Heart left ventricle (tissue), 16 donors: ENCODE measurements at places on chromosomes 3 and 15. TPM values are rescaled to one million over a fixed set of nuclear protein-coding genes. Genes with fewer than 3 reads are reported as not detected.

C3orf20 gene
- not detected for total RNA-seq

TGM5 gene
- total RNA-seq = not detected

NRG4 gene
- not detected for total RNA-seq

CASR gene
- total RNA-seq = not detected

ITIH1 gene
- 0.23 TPM for total RNA-seq

GRCh38 chr3:36827133-36827532, 62.8 kb upstream of the DCLK3 start:
- no peaks in the 10 kb centered on the region for H3K4me1 ChIP-seq
- no peak for DNase-seq
- no peak overlapping the region for H3K4me3 ChIP-seq
- H3K27me3 ChIP-seq = no peaks in the 10 kb centered on the region
- H3K27ac ChIP-seq = no peak overlapping the region
- H3K36me3 ChIP-seq = peaks cover 41% of the 10 kb centered on the region

DNA sequence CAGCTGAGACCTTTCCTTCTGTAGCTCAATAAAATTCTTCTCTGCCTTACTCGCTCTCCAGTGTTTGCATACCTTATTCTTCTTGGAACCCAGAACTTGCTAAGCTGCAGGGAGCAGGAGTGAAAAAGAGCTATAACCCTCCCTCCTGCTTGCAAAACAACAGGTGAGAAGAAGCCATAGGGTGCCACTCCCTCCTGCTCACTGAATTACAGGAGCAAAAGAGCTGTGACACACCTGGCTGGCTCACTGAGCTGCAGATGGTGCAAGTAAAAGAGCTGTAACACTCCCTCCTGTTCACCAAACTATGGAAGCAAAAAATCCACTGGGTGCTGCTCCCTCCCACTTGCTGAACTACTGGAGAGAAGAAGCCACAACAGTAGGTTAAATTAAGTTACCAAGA, 44.2 kb upstream of the C2CD4B start:
- H3K4me1 ChIP-seq = no peaks in the 10 kb centered on the region
- H3K4me3 ChIP-seq = no peak overlapping the region
- H3K27me3 ChIP-seq = no peaks in the 10 kb centered on the region
- no peaks in the 10 kb centered on the region for H3K36me3 ChIP-seq
- DNase-seq = no peak

GRCh38 chr15:81865850-81866537, 179.8 kb downstream of the MEX3B start:
- no peak overlapping the region for H3K4me3 ChIP-seq
- H3K27ac ChIP-seq = no peak overlapping the region
- H3K27me3 ChIP-seq = no peaks in the 10 kb centered on the region
- H3K36me3 ChIP-seq = no peaks in the 10 kb centered on the region
- H3K4me1 ChIP-seq = no peaks in the 10 kb centered on the region

DNA sequence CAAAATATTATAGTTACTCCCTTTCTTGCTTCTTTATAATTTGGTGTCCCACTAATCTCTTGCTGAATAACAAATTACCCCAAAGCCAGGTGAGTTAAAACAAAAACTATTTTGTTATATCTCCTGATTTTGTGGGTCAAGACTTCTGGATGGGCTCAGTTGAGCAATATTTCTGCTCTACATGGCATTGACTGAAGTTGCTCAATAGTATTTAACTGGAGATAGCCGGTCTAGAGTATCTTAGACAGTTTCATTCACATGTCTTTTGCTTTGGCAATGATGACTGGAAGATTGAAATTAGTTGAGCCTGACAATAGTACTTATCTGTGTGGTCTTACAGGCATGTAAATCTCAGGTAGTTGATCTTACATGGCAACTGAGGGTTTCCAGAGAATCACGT, 51.0 kb upstream of the TP63 start:
- no peaks in the 10 kb centered on the region for H3K4me1 ChIP-seq
- no peaks in the 10 kb centered on the region for H3K36me3 ChIP-seq
- no peak overlapping the region for H3K4me3 ChIP-seq
- H3K27me3 ChIP-seq = no peaks in the 10 kb centered on the region
- no peak for DNase-seq

DNA sequence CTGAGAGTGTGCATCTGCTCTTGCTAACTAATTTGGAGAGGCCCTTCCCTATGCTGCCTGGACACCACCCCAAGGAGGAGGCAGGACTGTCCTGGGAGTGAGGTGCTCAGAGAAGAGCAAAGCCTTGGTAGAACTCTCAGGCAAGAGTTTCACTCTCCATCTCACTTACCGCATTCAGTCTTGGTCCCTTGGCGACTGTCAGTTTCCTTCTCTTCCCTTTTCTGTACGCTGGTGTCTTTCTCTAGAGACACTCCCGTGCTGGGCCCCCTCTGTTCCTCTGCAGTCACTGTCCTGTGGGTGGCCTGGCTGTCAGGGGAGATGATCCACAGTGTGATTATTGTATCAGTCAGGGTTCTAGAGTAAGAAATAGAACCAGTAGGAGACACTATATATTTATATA, 44.0 kb downstream of the IDH2 start:
- no peak overlapping the region for H3K4me3 ChIP-seq
- peaks cover 11% of the 10 kb centered on the region for H3K4me1 ChIP-seq
- no peak for DNase-seq
- H3K27ac ChIP-seq = peak overlapping the region; percentile 5
- no peaks in the 10 kb centered on the region for H3K36me3 ChIP-seq

GRCh38 chr3:90032980-90033641, 925.7 kb downstream of the EPHA3 start:
- H3K27me3 ChIP-seq = no peaks in the 10 kb centered on the region
- no peak overlapping the region for H3K4me3 ChIP-seq
- H3K36me3 ChIP-seq = no peaks in the 10 kb centered on the region
- no peaks in the 10 kb centered on the region for H3K4me1 ChIP-seq
- DNase-seq = no peak

DNA sequence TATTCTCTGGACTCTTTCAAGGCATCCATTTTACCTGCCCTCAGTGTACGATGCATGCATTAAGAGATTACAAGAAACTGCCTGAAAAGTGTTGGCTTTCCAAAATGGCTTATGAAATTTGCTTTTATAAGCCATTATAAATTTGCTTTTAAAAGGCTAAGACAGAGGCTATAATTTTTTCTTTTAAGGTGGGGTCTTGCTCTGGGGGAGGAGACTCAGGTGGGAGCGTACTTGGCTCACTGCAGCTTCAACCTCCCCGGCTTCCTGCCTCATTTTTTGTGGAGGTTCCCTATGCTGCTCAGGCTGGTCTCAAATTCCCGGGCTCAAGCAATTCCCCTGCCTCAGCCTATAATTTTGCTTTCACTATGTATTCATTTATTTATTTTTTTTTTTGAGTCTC, 17.6 kb downstream of the TRA2B start:
- no peak overlapping the region for H3K4me3 ChIP-seq
- H3K27me3 ChIP-seq = no peaks in the 10 kb centered on the region
- H3K4me1 ChIP-seq = peaks cover 11% of the 10 kb centered on the region
- peaks cover 100% of the 10 kb centered on the region for H3K36me3 ChIP-seq
- no peak overlapping the region for H3K27ac ChIP-seq
- no peak for DNase-seq

DNA sequence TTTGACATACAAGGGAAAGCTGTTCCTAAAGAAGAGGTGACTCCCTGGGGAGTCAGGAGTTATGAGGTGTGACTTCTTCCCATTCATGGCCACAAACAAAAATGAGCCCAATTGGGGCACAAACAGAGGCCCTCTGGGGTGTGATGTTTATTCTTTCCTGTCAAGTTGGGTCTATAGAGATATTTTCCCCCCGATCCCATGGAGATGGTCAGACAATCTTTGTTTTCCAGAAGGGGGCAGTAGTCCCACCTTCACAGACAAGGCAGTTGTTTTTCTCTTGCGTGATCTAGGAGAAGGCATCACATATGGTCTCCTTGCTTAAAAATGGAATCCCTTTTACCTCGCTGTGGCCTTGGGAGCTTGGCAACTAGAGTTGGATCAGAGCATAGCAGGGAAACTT, 110.3 kb downstream of the MFSD1 start:
- H3K4me1 ChIP-seq = no peaks in the 10 kb centered on the region
- no peaks in the 10 kb centered on the region for H3K27me3 ChIP-seq
- H3K36me3 ChIP-seq = no peaks in the 10 kb centered on the region

- no peaks in the 10 kb centered on the region for H3K36me3 ChIP-seq
- DNase-seq = no peak
- peaks cover 7% of the 10 kb centered on the region for H3K4me1 ChIP-seq
- no peaks in the 10 kb centered on the region for H3K27me3 ChIP-seq
- H3K4me3 ChIP-seq = no peak overlapping the region
These were observed 3.2 kb downstream of the TRANK1 start for GRCh38 chr3:36941658-36942057.

- no peak overlapping the region for H3K27ac ChIP-seq
- no peaks in the 10 kb centered on the region for H3K27me3 ChIP-seq
- no peaks in the 10 kb centered on the region for H3K36me3 ChIP-seq
- H3K4me3 ChIP-seq = no peak overlapping the region
These were observed 85.3 kb upstream of the TNFSF10 start for GRCh38 chr3:172608575-172608974.

- no peaks in the 10 kb centered on the region for H3K4me1 ChIP-seq
- no peak for DNase-seq
- no peak overlapping the region for H3K27ac ChIP-seq
- H3K27me3 ChIP-seq = no peaks in the 10 kb centered on the region
These were observed 122.5 kb downstream of the DNAJB8 start for GRCh38 chr3:128344052-128344735.

DNA sequence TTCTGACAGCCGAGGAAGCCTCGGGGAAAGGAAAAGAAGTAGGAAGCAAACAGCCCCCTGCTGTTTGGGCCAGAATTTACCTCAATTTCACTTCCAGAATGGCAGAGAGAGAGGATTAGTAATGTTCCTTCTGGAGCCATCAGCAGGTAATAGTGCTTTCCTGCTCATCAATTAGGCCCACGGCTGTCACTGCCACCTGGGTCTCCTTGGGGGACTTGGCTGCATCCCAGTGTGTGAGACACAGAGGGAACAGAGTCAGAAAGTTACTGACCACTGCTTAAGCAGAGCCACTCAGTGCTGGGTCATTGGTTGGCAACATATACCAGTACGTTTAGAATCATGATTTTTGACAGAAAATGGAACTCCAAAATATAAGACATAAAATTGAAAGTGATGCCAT, 397.0 kb downstream of the EPHA3 start:
- no peak overlapping the region for H3K4me3 ChIP-seq
- DNase-seq = no peak
- H3K36me3 ChIP-seq = no peaks in the 10 kb centered on the region
- H3K4me1 ChIP-seq = no peaks in the 10 kb centered on the region
- H3K27ac ChIP-seq = no peak overlapping the region
- no peaks in the 10 kb centered on the region for H3K27me3 ChIP-seq

GRCh38 chr3:85258819-85259218, 300.0 kb downstream of the CADM2 start:
- no peak overlapping the region for H3K27ac ChIP-seq
- no peaks in the 10 kb centered on the region for H3K27me3 ChIP-seq
- no peaks in the 10 kb centered on the region for H3K36me3 ChIP-seq
- no peak for DNase-seq

GRCh38 chr15:87648278-87648677, 608.3 kb downstream of the NTRK3 start:
- H3K4me3 ChIP-seq = no peak overlapping the region
- H3K4me1 ChIP-seq = no peaks in the 10 kb centered on the region
- H3K27me3 ChIP-seq = no peaks in the 10 kb centered on the region

DNA sequence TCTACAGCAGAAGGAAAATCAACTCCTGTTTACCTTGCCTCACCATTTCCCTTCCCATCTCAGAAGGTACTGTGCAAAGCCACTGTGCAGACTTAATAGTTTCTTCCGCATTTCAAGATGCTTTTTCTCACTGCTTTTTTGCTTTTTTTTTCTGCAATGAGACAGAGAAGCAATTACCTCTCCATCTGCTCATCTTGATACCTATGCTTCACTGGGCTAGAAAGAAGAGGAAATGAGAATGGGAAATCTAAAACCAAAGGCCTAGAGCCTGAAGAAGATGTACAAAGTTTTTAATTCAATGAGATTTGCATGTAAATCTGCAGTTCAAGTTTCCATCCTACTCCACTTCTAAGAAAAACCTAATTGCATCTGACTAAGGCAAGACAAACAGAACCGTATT, 238.1 kb upstream of the SETMAR start:
- no peaks in the 10 kb centered on the region for H3K4me1 ChIP-seq
- no peak overlapping the region for H3K4me3 ChIP-seq
- no peaks in the 10 kb centered on the region for H3K27me3 ChIP-seq
- H3K36me3 ChIP-seq = no peaks in the 10 kb centered on the region
- no peak overlapping the region for H3K27ac ChIP-seq

DNA sequence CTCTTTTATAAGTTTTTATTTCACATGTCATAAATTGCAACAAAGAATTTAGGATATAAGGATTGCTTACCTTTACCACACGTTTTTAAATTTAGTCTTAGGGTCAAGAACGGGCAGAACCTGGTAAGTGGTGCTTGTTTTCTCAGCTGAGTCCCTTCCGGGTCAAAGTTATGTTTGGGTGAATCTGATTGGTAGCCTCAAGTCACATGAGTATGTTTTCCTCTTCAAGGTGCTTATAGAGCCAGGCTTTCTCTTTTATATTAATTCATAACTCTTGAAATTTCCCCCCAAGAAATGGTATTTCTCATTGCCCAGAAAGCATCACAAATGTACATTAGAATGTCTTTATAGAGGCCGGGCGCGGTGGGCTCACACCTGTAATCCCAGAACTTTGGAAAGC, 415.7 kb upstream of the ROBO2 start:
- H3K4me1 ChIP-seq = no peaks in the 10 kb centered on the region
- H3K36me3 ChIP-seq = no peaks in the 10 kb centered on the region
- no peak overlapping the region for H3K4me3 ChIP-seq
- no peak for DNase-seq
- H3K27me3 ChIP-seq = no peaks in the 10 kb centered on the region

DNA sequence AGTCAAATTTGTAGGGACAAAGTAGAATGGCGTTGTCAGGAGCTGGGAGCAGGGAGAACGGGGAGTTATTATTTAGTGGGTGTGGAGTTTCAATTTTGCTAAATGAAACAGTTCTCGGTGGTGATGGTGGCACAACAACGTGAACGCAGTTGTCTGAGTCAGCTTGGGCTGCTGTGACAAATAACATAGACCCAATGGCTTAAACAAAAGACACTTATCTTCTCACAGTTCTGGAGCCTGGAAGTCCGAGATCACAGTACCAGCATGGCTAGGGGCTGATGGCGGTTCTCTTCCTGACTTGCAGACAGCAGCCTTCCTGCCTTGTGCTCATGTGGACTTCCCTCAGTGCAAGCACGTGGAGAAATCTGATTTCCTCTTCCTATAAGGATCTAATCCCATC, 90.2 kb downstream of the CHSY1 start:
- peaks cover 7% of the 10 kb centered on the region for H3K4me1 ChIP-seq
- H3K4me3 ChIP-seq = no peak overlapping the region
- H3K27ac ChIP-seq = no peak overlapping the region
- no peaks in the 10 kb centered on the region for H3K27me3 ChIP-seq
- no peak for DNase-seq

- H3K4me1 ChIP-seq = peaks cover 8% of the 10 kb centered on the region
- no peaks in the 10 kb centered on the region for H3K36me3 ChIP-seq
- H3K4me3 ChIP-seq = no peak overlapping the region
- H3K27ac ChIP-seq = no peak overlapping the region
- DNase-seq = no peak
- no peaks in the 10 kb centered on the region for H3K27me3 ChIP-seq
These were observed 12.2 kb upstream of the SLC25A36 start for GRCh38 chr3:140929446-140929845.
